ENCODE measurements at places on chromosomes 1 and 21.

DNA sequence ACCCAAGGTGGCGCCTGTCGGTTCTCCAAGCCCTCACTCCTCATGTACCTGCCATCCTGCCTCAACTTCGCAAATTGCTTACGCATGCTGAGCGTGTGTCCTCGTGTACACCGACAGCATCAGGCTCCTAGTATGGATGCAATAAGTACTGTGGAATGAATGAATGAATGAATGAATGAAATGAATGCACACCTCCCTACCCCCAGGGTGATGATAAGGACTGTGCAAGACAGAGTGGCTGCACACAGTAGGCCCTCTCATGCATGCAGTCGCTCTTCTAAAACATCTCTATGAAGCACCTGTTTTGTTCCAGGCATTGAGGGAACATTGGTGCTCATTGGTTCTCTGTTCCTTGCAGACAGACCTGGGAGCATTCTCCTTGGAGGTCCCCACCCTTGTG is 49.8 kb upstream of the H6PD start:
- DNase-seq = no peak

GRCh38 chr1:96145492-96145891 is 576.1 kb upstream of the PTBP2 start:
- DNase-seq = no peak

DNA sequence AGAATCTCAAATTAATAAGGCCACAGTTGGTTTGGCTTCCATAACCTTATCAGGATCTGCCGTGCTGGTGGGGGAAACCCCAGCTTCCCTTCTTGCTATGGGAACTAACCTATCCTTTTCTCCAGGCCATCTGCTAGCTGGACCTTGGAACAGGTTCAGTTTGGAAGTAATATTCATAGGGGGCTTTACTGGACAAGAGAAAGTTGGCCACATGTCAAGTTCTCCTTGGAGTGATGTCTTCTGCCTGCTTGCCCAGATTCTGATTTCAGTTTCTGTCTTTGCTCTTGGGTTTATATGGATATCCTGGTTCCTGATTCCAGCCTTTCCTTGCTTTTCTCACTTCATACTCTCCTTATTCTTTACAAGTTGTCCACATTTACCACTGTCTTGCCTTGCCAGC is 279.6 kb downstream of the ASTN1 start:
- no peak for DNase-seq

GRCh38 chr1:74964508-74965102 is 169.6 kb upstream of the LHX8 start:
- DNase-seq = no peak

DNA sequence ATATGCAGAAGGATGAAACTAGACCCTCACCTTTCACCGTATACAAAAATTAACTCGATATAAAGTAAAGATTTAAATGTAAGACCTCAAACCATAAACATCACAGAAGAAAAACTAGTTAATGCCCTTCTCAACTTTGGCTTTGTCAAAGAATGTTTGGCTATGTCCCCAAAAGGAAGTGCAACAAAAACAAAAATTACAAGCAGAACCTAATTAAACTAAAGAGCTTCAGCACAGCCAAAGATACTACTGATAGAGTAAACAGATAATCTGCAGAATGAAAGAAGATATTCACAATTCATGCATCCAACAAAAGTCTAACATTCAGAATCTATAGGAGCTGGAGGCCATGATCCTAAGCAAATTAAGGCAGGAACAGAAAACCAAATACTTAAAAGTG is 824.6 kb upstream of the NEGR1 start:
- no peak for DNase-seq

GRCh38 chr21:29121759-29122158 is 8.7 kb upstream of the MAP3K7CL start:
- no peak for DNase-seq

GRCh38 chr1:158059984-158060383 is 66.5 kb downstream of the KIRREL1 start:
- DNase-seq = no peak

DNA sequence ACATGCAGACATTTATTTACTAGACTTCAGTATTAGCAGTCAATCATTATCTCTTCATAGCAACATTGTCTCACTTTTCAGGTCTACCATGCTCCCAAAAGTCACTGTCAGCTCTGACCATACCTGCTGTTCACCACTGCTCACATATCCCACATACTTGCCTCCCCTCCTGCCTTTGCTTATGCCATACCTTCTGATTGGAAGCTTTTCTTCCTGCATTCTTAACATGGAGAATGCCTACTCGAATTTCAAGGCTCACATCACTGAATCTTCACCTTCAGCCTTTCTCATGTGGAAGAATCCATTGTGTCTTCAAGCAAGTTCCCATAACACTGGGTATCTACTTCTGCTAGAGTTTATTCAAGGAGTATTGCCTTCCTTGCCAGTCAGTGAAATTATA is 135.4 kb downstream of the NTNG1 start:
- DNase-seq = no peak

GRCh38 chr1:2343023-2343935 is 48.1 kb downstream of the MORN1 start:
- no peak for DNase-seq

DNA sequence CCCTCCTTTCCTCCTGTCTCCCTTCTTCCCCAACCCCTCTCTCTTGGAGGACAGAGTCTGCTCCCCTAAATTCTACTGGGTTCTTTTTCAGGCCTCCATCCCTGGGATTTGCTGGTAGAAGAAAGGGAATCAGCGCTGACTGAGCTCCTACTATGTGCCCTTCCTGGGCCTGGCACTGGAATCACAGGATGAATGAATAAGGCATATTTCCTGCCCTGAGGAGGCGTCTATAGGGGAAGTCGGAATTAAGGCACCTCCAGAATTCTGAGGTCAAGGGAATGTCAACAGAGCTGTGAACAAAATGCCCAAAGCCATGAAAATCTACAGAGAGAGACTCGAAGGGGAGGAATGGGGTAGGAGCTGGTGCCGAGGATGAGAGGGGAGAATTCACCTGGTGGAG is 17.4 kb upstream of the BTG2 start:
- no peak for DNase-seq

DNA sequence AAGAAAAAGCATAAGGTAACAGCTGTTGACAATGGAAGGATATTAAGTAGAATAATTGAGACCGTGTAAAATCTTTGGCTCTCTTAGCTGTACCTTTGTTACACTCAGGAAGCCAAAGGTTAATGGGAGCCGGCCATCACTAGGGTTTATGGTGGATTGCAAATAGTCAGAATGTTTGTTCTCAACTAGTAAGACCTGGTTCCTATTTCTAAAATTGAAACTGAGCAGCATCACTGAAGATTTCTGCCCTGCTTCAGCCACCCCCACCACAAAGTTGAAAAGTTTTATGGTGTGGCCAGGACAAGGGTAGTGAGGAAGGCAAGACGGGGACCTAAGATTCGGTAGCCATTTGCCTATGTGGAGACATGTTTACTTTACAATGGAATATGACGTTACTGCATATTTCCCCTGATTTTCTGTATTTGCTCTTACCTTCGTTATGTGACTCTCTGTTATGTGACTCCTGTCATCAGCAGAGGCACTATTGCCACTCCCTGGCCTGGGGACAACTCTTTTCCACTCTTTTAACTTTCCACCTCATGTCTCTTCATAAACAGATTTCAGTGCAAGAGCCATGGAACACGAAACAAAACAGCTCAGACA is 41.4 kb upstream of the KIF1B start:
- no peak for DNase-seq

GRCh38 chr21:29117372-29117955 is 13.0 kb upstream of the MAP3K7CL start:
- DNase-seq = no peak

DNA sequence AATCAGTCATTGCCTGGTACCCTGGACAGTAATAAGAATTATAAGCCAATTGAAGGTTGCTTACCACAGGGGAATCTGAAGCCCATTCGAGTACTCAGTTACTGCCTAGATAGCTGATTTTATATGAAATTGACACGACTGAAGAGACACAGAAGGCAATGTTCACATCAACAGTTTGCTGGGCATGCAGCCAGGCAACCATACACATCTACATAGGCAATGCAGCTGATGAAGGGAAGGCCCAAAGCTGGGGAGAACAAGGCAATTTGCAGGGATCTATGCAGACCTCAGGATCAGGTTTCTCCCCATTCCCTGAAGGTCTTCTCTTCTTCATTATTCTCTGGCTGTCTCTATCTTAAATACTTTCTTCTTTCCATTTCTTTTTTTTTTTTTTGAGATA is 448.7 kb downstream of the PTBP2 start:
- no peak for DNase-seq

- DNase-seq = no peak
Observed at GRCh38 chr21:23644768-23645167, 1962.5 kb downstream of the MRPL39 start.

- no peak for DNase-seq
Observed at GRCh38 chr1:11804666-11805421, 920 bp downstream of the MTHFR start.

GRCh38 chr1:14511166-14511680 is 87.3 kb upstream of the KAZN start:
- no peak for DNase-seq

- DNase-seq = no peak
Observed at GRCh38 chr1:85607126-85607920, 26.8 kb downstream of the CCN1 start.

- DNase-seq = no peak
Observed at GRCh38 chr1:36755303-36756230, 272.9 kb upstream of the CSF3R start.

- DNase-seq = no peak
Observed at GRCh38 chr1:212667223-212668139, 32.2 kb downstream of the BATF3 start.

DNA sequence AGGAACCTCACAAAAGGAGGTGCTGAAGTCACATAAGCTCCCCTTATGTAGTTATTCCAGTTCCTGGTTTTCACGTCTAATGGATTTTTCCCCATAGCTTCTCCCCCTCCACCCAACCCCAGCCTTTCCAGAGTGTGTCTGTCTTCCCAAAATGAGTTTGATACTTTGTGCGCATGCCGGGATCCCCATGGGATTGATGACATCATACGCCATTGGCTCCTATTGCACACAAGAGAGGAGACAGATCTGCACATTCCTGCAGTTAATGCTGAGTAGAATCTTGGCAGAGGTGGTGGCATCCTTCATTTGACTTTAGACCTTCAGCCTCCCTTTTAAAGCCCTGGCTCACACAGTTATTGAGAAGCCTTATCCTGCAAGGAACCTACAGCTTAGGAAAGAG is 71.4 kb downstream of the DDR2 start:
- no peak for DNase-seq

DNA sequence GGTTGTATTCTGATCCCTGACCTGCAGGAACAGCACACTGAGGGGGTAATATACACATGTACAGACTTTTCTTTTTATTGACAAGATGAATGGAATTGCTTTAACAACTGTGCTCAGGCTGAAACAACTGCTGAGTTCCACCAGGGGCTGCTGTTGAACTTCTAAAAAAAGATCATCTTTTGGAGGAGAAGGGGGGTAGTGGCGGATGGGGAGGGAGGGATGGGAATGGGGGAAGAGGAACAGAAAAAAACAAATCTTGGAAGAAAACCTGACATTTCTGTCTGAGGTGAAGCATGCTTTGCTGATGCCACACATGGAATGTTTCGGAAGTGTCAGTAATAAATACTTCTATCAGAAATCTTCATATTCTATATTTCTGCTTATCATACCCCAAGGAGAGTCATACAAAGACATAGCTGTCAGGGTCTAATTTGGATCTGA is 75.0 kb downstream of the RWDD3 start:
- no peak for DNase-seq

DNA sequence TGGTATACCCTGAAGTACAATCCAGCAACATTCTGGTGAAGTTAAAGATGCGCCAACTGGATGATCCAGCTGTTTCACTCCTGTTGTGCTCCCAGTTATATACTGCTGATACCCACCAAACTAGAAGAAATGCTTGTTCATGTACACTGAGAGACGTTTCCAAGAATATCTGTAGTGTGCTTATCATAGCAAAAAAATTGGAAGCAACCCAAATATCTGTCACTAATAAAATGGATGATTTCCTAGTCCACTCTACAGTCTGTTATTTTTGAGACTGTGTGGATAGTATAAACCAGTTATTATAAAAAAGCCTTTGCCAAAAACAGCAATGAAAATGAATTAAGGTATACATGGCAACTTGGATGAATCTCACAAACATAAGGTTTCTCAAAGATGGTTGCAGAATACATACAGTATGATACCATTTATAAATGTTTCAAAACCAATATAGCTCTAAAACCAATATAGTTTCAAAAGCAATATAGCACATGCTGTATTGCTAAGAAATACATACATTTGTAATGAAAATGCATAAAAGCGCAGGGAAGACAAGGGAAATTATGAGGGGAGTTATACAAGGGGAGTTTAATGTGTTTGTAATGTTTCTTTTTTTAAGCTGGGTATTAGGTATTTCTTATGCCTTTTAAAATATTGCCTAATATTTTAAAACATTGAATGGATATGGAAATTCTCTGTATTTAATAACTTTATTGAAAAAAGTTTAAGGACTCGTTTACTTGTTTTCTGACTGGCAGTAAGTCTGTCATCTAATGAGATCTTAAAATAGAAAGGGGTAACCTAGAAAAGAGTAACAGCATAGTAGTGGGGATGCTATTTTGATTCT is 36.5 kb downstream of the GPSM2 start:
- DNase-seq = no peak

DNA sequence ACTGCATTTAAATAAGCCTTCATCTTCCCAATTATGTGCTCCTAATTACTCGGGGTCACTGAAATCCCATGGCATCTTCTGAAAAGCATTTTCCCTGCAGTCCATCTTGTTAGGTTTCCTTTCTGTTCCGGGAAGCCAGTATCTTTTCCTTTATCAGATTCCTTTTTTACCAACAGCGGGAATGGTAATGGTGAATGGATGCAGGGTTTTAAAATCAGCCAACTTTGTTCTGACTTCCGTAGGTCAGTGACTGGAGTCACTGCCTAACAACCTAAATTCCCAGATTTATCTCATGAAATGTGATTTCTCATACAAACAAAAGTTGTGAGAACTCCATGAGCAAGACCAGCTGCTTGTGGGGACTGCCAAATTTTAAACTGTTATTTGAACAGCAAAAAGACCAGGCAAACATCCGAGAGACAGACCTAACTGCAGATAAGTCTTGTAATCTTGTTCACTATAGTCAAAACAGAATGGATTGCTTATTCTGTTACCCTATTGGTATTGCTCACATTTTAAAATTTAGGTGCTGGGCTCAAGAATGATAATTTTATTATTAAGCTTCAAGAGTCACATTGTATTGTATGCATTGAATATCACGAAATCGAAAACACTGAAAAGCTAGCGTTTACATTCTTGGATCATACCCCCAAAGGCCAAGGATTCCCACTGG is 1.2 kb upstream of the RWDD3 start:
- no peak for DNase-seq
